ENCODE measurements at places on chromosomes 5 and 9.

- no peak for DNase-seq
These were observed 48.9 kb downstream of the PDE6A start for GRCh38 chr5:149895416-149896345.

GRCh38 chr5:1782385-1783215 is 17.0 kb downstream of the MRPL36 start:
- no peak for DNase-seq

- no peak for DNase-seq
These were observed 73.5 kb downstream of the PRRT1B start for GRCh38 chr9:131618785-131619184.

GRCh38 chr5:103207653-103208052 is 50.9 kb upstream of the MACIR start:
- no peak for DNase-seq

DNA sequence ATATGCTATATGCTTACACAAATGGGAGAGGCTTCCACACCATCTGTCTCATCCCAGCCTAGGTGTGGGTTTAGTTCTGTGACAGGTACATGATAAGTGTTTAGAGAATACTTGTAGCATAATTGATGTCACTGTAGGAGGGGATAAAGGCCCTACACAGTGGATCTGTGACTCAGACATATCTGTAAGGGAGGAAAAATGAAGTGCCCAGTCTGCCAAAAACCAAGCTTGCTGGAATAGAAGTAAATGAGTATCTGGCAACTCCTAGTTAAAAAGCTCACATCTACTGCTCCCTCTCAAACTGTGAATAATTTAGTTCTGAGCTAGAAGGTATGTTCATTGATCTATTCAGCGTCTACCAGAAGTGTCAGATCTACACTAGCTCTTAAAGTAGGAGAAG is 38.9 kb upstream of the FAM174A start:
- no peak for DNase-seq

DNA sequence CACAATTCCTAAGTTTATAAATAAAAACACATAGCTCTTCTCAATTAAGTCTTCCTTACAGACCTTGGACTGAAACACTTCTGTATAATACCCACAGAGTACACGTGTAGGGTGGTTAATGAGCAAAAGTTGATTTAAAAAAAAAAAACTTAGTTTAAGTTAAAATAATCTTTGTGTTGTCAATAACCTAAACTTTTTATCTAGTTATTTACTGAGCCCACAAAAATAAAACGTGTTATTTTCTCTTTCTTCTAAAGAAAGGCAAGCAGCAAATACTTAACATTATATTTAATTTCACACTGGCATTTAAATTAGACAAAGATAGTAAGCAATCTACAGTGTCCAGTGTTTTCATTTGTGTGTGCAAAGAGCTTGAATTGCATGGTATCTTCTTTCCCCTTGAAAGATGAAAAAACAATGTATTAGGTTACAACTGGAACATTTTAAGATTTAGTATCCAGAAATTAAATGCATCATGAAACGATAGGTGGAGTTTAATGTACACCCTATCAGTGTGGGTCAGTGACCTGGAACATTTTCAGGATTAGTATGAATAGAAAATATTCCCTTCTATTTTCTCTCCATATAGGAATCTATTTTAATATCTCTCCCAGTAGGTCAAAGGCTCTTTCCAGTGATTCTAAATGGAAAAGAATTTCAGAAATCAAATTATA is 1014.8 kb downstream of the NR2F1-AS1 start:
- no peak for DNase-seq

DNA sequence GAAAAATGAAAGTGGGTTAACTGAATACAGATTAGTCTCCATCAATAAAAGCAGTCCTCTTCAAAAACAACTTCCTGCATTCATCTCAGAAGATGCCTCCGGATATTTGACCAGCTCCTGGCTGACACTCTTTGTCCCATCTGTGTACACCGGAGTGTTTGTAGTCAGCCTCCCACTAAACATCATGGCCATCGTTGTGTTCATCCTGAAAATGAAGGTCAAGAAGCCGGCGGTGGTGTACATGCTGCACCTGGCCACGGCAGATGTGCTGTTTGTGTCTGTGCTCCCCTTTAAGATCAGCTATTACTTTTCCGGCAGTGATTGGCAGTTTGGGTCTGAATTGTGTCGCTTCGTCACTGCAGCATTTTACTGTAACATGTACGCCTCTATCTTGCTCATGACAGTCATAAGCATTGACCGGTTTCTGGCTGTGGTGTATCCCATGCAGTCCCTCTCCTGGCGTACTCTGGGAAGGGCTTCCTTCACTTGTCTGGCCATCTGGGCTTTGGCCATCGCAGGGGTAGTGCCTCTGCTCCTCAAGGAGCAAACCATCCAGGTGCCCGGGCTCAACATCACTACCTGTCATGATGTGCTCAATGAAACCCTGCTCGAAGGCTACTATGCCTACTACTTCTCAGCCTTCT is 16.6 kb downstream of the F2R start:
- DNase-seq, result no peak

GRCh38 chr5:151925340-151925739 is 689 bp upstream of the GLRA1 start:
- no peak for DNase-seq

- no peak for DNase-seq
These were observed 134.1 kb downstream of the NUDT12 start for GRCh38 chr5:103428411-103428871.

GRCh38 chr9:89701221-89701798 is 96.5 kb downstream of the GADD45G start:
- DNase-seq, result no peak
